ENCODE measurements at places on chromosomes 5 and 9.
A peak's percentile ranks its signal among the peaks of the same experiment; 100 is the strongest.

- DNase-seq: no peak
Observed at GRCh38 chr9:86856259-86856658, 91.0 kb downstream of the GAS1 start.

GRCh38 chr5:58849921-58850667 is 267.2 kb downstream of the RAB3C start:
- peak; percentile 6 for DNase-seq

GRCh38 chr5:177357459-177358351 is at the start of gene RGS14:
RGS14 (plus strand) TSS chr5:177357924; CDS start chr5:177358025, 101 bp downstream.
- DNase-seq: no peak

- peak; percentile 23 for DNase-seq
Observed at GRCh38 chr9:136991993-136992818, at the start of gene PAXX. PAXX (plus strand) TSS chr9:136992422; CDS start chr9:136992444, 22 bp downstream.

- no peak for DNase-seq
Observed at GRCh38 chr9:38404314-38404713, 11.8 kb downstream of the ALDH1B1 start.

GRCh38 chr9:7510199-7510598 is 289.4 kb downstream of the DMAC1 start:
- DNase-seq: no peak

GRCh38 chr9:25678147-25678666 is at the start of gene TUSC1:
TUSC1 (minus strand) TSS chr9:25678444; CDS start chr9:25678312, 132 bp downstream.
- DNase-seq: no peak

GRCh38 chr5:39760385-39761198 is 335.8 kb upstream of the DAB2 start:
- peak; percentile 74 for DNase-seq

- no peak for DNase-seq
Observed at GRCh38 chr5:142782976-142783530, 12.9 kb downstream of the ARHGAP26 start.

- no peak for DNase-seq
Observed at GRCh38 chr5:170444181-170444580, 55.0 kb upstream of the KCNMB1 start.

DNA sequence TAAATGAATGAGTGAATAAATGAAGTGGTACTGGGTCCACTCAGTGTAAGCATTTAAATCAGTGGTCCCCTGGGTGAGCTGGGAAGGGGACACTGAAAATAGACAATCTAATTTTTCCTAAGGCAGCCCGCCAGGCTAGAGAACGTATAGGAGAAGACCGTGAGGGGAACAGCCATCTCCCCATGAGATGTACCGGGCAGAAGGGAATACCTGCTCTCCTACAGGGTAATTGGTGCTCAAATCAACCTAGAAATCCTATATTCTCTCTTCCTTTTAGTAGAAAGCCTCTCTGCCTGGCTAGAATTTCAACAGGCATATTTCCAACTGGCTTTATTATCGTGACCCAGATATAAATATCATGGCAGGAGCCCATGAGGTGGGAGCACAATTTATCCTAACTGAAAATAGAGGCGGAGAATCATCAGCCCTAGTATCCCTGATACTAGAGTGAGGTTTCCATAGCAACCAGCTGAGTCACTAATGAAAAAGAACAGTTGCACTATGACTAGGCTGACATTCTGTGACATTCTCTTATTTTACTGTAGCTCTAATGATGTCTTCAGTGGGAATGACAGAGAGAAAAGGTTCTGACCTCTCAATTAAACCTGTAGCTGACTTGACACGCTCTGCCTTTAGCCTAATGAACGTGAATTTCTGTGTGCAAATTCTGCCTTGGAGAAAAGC is 96.5 kb upstream of the CAST start:
- DNase-seq: no peak

DNA sequence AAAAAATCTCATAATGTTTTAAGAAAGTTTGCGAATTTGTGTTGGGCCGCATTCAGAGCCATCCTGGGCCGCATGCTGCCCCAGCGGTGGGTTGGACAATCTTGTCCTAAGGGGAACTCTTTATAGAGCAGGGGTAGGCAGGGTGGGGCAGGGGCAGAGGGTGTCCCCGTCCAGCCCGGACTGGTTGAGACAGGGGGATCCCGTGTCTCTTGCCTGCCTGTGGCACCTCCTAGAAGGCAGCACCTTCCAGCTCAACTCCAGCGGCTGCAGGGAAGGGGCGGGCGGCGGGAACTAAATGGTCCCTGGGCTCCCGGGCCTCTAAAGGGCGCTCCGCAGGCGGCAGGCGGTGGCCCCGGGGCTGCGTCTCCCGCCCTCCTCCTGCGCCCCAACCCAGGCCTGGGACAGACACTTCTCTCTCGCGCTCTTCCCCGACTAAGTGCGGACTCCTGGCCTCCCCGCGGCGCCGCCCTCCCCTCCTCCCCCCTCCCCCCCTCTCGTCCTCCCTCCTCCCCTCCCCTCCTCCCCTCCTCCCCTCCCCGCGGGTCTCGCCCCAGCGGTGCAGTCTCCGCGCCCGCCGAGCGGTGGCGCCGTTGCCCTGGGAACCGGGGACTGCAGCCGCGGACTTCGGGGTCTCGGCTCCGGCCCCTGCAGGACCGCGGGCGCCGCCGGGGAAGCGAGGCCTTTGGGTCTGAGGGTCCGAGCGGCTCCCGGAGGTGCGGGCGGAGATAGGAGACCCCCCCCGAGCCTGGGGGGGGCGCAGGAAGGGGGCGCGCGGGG is 132.6 kb downstream of the MRPL36 start:
- DNase-seq: no peak

DNA sequence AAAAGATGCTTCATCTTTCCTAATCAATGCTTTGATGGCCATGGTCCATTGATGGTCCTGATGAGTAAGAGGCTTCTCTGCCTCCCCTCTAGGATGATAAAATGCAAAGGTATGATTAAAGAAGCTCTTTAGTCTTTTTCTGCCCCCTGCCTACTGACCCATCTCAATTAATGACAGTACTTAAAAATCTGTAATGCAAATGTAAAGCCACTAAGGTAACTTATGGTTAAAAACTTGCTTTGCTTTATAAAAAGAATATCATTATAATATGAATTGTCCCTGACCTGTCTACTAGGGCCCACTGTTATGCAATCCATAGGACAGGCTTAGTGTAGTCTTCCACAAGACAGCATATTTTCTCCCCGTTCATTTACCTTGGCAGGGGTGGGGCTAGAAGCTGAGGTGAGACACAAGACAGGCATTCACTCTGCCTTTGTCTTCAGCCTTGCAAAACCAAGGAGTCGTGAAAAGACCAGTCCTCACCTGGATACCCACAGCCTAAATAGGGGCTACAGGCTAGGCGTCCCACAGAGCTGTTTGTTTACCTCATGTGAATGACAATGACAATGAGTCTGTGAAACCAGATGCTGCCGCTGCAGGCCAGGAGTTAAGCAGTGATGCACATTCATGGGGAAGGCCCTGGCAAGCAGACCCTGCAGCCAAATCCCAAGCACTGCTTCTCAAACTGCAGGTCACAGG is 60.4 kb downstream of the BNC2 start:
- DNase-seq: no peak

GRCh38 chr9:25517701-25518100 is 160.5 kb downstream of the TUSC1 start:
- no peak for DNase-seq

GRCh38 chr9:110152704-110153374 is 55.1 kb downstream of the C9orf152 start:
- no peak for DNase-seq

- DNase-seq: peak; percentile 38
Observed at GRCh38 chr5:11069041-11069440, 308.0 kb upstream of the DAP start.

DNA sequence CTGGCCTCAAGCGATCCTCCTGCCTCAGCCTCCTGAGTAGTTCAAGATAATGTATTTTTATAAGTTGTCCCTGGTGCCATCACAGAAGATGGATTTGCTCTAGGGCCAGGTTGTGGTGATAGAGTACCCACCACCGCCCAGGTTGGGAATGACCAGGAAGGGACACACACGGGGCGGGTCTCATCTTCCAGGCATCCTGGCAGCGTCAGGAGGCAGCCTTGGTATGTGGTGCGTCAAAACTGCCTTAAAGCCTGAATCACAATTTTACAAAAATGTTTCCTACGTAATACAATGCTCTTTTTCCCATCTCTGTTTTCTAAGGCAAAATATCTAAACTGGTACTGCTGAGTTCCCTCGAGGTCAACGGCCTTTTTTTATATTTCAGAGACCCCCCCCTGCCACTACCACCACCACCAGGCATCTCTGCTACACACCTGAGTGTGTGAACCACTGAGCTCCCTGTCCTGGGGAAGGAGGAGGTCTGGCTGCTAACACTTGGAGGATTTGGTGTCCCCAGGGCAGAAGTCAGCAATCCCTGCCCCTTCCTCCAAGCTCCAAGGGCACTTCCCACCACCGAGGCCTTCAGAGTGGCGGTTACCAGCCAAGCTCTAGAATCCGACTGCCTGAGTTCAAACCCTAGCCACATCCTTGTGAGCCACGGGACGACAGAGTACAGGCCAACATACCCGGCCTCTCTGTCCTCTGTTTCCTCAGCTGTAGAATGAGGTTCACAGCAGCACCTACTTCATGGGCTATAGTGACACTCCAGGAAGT is 47.3 kb downstream of the SLC6A7 start:
- DNase-seq: no peak

- no peak for DNase-seq
Observed at GRCh38 chr5:74367934-74368333, 272.6 kb downstream of the ENC1 start.

- no peak for DNase-seq
Observed at GRCh38 chr9:113876993-113877368, 872 bp downstream of the ZNF618 start.

DNA sequence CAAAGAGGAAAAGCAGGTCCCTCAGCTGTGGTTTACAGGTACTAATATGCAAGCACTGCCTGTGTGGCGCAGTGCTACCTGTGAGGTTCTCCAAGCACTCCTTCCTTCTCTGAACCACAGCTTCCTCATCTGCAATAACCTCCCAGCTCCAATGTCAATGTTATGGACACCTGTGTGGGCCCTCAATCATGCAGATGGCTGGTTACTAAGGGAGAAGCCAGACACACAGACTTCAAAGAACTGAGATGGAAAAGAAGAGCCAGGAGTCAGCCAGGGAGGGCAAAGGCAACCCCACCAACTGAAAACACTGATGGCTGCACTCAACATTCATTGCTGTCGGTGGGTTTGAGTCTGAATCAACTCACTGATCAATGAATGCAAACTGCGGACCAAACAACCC is 77.7 kb downstream of the NR6A1 start:
- DNase-seq: no peak

- no peak for DNase-seq
Observed at GRCh38 chr9:114281473-114282103, 41.3 kb upstream of the ORM1 start.

DNA sequence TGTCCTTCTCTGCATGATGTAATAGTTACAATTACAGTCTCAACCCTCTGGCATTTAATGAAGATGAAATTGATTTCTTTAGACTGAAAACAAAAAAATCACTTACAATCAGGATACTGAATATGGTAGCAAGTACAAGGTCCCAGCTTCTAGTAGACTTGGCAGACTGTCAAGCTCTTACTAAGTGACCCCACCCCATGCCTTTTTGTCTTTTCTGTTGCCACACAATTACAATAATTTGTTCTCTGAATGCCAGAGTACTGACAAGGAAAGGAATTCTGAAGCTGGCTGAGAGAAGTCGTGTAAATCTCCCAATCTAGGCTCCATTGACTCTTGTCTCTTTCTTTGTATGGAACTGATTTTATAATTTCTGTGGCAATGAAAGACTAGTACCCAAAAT is 154.2 kb downstream of the TMC1 start:
- DNase-seq: peak; percentile 50
